ENCODE measurements at places on chromosomes 2 and 18. TPM values are rescaled to one million over a fixed set of nuclear protein-coding genes. Genes with fewer than 3 reads are reported as not detected.

DNA sequence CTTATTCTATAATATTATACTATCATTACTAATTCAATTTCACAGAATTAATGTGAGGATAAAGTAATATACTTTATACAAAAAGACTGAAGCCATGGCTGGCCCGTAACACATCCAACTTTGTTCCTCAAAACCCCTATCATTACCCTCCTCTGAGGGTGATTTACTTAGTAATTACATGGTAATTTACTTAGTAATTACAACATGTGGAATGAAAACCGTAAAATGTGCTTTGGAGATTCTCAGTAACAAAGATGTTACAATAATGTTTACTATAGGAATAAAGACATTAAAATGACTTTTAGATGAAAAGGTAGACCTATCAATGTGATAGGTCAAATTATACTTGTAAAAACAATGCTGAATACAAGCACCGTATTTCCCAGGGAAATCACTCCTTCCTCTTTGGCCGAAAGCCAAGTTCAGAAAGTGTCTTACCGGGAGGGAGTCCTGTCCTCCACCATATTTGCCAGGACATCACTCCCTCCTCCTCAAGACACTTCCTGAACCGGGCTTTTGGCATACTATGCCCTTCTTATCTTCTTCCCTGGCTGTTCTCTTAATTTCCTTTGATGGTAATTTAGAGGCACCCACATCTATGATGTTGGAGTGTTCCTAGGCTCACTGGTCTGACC, 1047.8 kb downstream of the SOCS6 start:
- no peaks in the 10 kb centered on the region for H3K36me3 ChIP-seq
- no peaks in the 10 kb centered on the region for H3K27me3 ChIP-seq
- H3K4me1 ChIP-seq: no peaks in the 10 kb centered on the region
- no peak for DNase-seq
- no peak overlapping the region for H3K4me3 ChIP-seq

DNA sequence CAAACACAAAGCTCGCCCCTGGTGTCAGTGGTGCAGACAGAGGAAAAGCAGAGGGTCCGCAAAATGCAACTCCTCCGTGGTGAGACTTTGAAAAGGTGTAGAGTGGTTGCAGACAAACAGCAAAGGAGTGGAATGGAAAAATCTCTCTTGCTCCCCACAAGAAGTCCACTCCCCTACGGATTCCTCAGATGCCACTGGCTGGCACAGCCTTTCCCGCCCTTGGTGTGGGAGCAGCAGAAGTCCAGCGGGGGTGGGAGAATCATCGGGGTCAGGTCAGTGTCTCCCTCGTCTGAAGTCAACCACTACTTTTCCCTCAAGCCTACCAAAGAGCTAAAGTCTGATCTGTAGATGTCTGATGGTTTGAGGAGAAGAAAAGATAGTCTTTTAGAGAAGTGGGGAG, 22.3 kb upstream of the B3GNT7 start:
- H3K36me3 ChIP-seq: peaks cover 32% of the 10 kb centered on the region
- H3K4me1 ChIP-seq: no peaks in the 10 kb centered on the region
- DNase-seq: no peak
- no peaks in the 10 kb centered on the region for H3K27me3 ChIP-seq
- H3K27ac ChIP-seq: no peak overlapping the region

DNA sequence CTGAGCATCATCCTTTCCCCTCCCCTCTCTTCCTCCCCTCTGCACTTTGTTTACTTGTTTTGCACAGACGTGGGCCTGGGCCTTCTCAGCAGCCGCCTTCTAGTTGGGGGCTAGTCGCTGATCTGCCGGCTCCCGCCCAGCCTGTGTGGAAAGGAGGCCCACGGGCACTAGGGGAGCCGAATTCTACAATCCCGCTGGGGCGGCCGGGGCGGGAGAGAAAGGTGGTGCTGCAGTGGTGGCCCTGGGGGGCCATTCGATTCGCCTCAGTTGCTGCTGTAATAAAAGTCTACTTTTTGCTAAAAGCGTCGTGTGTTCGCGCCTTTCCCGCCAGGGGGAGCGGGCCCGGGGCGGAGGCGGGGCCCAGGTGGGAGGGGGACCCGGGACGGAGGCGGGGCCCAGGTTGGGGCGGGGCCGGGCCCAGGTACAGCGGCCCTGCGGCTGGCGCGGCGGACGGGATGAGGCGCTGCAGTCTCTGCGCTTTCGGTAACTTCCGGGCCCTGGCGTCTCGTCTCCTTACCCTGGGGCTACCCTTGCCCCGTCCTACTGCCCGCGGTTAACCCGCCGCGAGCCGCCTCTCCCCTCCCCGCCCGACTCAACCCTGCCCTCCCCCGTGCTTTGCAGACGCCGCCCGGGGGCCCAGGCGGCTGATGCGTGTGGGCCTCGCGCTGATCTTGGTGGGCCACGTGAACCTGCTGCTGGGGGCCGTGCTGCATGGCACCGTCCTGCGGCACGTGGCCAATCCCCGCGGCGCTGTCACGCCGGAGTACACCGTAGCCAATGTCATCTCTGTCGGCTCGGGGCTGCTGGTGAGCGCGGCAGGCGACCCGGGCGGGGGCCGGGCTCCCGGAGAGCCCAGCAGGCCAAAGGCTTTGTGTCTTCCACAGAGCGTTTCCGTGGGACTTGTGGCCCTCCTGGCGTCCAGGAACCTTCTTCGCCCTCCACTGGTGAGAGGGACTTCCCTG, at the start of gene KRTCAP3:
KRTCAP3 (plus strand) TSS at position 424 of the 962 bp plus-strand sequence; CDS start at position 456, 32 bp downstream.
- peaks cover 15% of the 10 kb centered on the region for H3K4me1 ChIP-seq
- H3K36me3 ChIP-seq: peaks cover 79% of the 10 kb centered on the region
- H3K27ac ChIP-seq: peak within 1 kb of the TSS; percentile 56
- H3K27me3 ChIP-seq: no peaks in the 10 kb centered on the region
- DNase-seq: no peak

NDUFV2 gene
- 168 TPM for total RNA-seq

FIGN gene
- 5.8 TPM for total RNA-seq

DNA sequence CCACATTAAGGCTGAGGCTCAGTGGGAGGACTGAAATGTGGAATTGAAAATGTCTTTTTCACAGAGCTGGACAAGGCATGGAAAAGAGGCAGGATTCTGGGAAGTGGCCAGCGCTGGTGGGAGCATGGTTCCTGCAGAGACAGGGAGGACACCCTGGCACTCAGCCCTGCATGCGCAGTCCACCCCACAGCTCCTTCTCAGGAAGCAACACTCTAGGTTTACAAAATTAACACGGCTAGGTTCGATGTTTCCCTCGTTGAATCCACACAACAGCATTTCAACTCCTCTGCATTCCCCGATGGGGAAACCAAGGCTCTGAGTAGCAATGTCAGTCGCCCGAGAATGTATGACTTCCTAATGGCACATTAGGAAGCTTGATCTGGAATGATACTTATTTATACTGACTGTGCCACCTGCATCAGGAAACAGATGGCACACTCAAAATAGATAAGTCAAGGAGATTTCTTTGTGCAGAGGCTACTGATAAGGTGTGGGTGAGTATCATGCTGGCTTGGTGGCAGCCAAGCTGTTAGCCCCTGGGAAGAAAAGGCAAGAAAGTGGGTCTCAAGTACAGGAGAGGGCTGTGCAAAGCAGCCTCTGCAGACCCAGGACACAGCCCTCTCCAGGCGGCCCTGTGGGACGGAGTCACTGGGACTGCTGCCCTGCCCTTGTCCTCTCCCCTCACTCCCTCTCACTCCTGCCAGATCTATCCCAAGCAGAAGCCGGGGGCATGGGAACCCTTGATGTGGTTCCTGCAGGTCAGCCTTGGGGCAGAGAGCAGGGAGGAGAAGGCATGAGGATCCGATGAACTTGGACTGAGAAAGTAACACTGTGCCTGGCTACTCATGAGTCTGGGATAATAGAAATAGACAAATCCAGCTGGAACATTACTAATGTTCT, 158.4 kb upstream of the FHL2 start:
- H3K36me3 ChIP-seq: no peaks in the 10 kb centered on the region
- H3K27ac ChIP-seq: no peak overlapping the region
- no peak for DNase-seq
- H3K4me3 ChIP-seq: no peak overlapping the region

GRCh38 chr18:68997845-68998244, 200.0 kb downstream of the CCDC102B start:
- no peak overlapping the region for H3K27ac ChIP-seq
- H3K36me3 ChIP-seq: no peaks in the 10 kb centered on the region
- H3K4me1 ChIP-seq: no peaks in the 10 kb centered on the region
- H3K4me3 ChIP-seq: no peak overlapping the region
- H3K27me3 ChIP-seq: no peaks in the 10 kb centered on the region

- no peak overlapping the region for H3K4me3 ChIP-seq
- H3K27ac ChIP-seq: no peak overlapping the region
Measured at GRCh38 chr18:49880661-49881060, 67.3 kb upstream of the ACAA2 start.

- DNase-seq: no peak
- no peak overlapping the region for H3K4me3 ChIP-seq
- H3K36me3 ChIP-seq: no peaks in the 10 kb centered on the region
- H3K27ac ChIP-seq: no peak overlapping the region
Measured at GRCh38 chr18:9079818-9080528, 22.5 kb upstream of the NDUFV2 start.

DNA sequence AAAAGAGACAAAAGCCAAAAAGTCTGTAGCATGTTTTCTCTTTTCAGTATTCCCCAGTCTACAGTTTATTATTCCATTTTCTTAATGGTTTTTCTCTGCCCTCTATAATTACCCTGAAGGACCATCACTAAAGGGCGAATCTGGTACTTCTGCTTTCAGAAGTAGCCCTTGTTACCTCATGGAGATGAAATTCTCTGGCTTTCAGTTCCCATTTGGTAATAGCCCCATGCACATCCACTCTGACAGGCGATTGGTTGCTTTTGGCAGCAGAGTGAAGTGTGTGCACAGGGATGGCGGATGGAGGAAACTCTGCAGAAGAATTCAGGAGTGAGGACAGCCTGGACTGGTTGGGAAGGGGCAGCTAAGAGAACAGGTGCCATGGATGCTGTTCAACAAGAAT, 66.3 kb upstream of the NABP1 start:
- no peak for DNase-seq
- no peaks in the 10 kb centered on the region for H3K4me1 ChIP-seq
- no peaks in the 10 kb centered on the region for H3K27me3 ChIP-seq
- no peaks in the 10 kb centered on the region for H3K36me3 ChIP-seq
- no peak overlapping the region for H3K4me3 ChIP-seq

- H3K36me3 ChIP-seq: no peaks in the 10 kb centered on the region
- H3K27me3 ChIP-seq: no peaks in the 10 kb centered on the region
- H3K4me1 ChIP-seq: no peaks in the 10 kb centered on the region
Measured at GRCh38 chr2:51484605-51485004, 452.7 kb upstream of the NRXN1 start.

- peaks cover 28% of the 10 kb centered on the region for H3K36me3 ChIP-seq
- H3K27ac ChIP-seq: no peak overlapping the region
- no peaks in the 10 kb centered on the region for H3K4me1 ChIP-seq
- no peak overlapping the region for H3K4me3 ChIP-seq
Measured at GRCh38 chr18:26267357-26267930, 41.2 kb downstream of the TAF4B start.

DNA sequence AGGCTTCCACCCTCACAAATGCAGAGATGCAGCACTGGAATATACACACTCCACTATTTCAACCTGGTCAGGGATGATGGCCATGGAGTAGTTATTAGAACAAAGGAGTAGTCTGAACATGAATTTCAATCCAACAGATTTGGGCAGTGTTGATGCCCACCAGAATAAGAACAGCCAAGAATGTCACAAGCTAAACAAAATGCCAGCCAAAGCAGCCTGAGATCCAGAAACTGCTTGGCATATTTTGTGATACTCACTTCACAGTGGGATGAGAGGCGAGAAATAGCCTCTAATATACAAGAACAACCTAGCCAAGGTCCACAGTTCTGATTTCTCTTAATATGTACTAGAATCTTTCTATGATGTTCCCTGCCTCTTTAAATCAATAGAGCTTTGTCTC, 58.6 kb upstream of the KLF7 start:
- H3K27ac ChIP-seq: no peak overlapping the region
- no peaks in the 10 kb centered on the region for H3K27me3 ChIP-seq
- no peak for DNase-seq
- H3K36me3 ChIP-seq: no peaks in the 10 kb centered on the region
